ENCODE measurements at places on chromosomes 2 and 18.

GRCh38 chr2:175442441-175442840 lies 260.9 kb upstream of the ATP5MC3 start:
- no peak for DNase-seq

DNA sequence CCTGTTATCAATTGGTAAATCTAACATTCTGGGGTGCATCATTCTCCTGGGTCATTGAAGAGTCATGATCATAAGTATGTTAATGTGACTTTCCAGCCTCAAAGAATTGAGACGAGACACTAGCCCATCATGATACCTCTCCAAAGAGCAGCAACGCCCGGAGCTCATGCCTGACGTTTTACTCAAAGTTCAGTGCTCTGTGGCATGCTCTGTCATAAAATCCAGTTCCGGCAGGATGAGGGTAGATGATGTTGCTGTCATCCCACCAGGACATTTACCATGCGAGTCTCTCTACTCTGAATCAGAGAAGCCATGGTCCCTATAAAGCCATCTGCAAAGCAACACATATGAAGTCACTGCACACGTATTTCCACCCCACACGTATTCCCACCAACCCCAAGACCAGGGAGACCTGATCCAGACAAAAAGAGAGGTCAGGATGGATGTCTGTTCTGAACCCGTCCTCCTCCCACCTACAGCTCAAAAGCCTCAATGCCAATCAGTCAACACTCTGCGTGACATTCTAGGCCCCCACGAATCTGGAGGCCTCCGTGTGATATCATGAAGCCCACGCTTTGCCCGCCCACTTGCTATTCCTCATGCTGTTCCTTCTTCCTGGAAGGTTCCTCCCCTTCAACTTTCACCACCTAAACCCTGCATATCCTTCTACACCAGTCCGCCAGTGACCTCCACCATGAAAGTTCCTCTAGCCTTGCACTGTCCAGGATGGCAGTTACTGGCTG lies 85.8 kb downstream of the DNMT3A start:
- DNase-seq, result no peak

DNA sequence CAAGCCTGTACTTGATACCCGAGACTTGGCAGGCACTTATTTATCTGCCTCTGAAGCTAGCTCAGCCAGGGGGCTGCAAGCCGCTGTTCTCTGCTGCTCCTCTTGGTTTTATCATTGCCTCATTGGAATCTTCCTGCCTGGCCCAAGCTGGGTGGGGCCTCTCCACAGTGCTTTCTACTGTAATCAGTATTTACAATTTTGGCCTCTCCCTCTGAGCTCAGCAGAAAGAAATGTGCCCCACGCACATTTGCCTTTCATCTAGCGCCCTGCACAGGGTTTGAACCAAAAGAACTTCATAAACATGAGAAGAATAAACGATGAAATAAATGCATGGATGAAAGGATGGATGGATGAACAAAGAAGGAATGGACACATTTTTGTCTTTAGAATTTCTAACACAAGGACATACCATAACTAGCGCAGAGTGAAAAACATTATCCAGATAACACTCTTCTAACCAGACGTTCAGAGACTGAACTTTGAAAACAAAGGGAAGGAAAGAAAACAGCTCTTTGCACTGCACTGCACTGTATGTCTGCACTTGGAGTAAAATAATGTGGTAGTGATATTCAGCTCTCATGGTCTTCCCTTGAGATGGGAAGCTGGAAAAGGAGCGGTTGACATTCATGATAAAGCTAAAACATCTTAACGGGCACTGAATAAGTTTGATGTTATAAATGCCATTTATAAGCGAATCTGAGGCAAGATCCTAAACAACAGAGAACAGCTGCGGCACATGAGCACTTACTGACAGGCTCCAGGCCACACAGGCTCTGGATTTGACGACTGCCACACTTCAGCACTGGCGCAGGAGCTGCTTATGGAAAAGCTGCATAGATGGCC lies 86.8 kb upstream of the SP3 start:
- no peak for DNase-seq

DNA sequence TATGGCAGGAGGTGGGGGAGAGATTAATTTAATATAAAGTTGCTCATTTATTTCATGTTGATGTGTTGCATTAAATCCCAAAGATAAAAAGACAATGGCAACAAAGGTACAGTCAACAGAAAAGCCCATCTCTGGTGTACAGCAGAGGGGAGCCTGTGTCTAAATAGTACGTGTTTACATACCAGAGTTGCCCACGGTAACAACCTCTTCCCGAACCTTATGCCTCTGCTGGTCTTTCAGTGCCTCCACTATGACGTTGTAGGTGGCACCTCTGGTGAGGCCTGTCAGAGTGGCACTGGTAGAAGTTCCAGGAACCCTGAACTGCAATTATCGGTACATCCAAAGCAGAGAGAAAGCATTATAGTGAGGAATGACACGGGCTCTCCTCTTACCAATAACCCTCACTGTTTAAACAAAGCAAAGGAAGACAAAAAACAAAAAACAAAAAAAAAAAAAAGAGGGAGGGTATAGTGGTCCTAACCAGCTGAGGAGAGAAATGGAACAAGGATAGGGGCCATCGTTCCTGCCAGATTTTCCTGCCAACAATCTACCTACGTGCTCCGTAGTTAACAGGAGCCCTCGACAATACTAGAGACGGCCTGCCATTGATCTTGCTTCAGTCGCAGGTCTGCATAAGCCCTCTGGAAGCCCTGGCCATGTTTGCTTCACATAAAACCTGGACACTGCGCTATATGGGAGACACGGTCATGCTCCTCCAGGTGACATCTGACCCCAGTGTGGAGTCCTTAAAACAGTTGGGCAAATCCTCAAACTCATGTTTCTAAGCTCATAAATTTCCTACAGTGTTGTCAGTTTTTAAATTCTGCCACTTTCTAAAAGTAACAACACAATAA lies 58.5 kb downstream of the ATIC start:
- no peak for DNase-seq

DNA sequence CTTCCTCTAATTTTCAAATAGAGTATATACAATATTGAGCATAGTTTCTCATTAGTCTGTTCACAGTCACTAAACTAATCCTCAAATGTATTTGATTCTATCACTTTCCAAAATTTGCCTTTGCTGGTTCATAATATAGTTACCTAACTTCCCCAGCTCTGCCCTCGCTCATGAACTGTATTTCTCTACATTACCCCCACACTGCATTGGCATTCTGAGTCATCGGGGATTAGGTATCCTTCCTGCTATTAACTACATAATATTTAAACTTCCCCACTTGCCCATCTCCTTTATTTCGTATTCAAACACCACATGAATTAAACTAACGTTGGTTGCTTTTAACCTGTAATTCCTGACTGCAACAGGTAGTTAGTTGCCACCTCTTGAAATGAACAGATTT lies 14.8 kb upstream of the CLASP1 start:
- no peak for DNase-seq

DNA sequence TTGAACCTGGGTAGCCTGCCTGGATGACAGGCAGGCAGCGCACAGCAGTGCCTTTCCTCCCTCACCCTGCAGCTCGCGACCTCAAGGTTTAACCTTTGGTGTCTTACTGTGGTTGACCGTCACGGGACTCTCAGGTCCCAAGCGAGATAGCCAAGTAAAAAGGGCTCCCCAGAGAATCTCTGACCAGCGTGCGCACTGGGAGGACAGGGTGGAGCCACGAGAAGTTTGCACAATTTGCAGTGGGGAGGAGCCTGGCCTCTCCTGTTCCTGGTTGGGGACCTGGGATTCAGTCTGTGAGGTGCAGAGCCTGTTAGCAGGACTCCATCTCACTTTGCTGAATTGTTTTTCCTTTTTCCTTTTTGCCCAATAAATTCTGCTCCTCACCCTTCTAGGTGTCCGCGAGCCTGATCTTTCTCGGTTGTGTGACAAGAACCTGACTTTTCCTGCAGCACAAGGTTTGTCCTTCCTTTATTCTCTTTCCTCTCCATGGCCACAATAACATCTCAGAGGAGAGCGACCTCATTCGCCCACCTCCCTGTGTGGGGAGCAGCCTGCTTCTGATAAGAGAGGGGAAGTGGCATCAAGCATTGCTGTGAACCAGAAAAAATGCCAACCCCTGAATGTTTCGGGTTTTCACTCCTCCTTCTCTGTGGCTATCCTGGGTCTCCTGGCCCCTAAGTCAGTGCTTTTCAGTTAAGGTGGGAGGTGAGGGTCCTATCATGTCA lies 36.2 kb downstream of the POU3F3 start:
- DNase-seq, result no peak

GRCh38 chr2:127634626-127635379 lies 11.2 kb upstream of the GPR17 start:
- DNase-seq, result no peak

GRCh38 chr2:23465936-23466335 lies 81.0 kb downstream of the KLHL29 start:
- no peak for DNase-seq

GRCh38 chr2:207765547-207765946 lies 4.2 kb downstream of the FZD5 start:
- DNase-seq, result no peak

GRCh38 chr2:178335230-178335629 lies 115.7 kb downstream of the PRKRA start:
- no peak for DNase-seq

DNA sequence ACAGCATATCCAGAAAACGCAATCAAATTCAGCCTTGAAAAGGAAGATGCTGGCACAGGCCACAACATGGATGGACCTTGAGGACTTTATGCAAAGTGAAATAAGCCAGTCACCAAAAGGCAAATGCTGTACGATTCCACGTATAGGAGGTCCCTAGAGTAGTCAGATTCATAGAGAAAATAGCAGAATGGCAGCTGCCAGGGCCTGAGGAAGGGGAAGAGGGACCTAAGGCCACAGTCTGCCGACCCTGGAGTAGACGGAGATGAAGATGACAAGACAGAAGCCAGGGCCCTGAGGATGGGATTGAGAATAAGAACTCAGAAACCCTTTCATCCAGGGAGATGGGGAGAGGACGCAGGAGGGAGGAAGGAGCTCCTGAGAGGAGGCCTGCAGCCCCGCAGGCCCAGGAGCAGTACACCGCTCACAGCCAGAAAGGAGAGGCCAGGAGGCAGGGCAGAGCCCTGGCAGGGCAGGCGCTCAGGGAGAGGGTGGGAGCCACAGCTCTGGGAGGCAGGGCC lies 8.1 kb upstream of the MTERF4 start:
- DNase-seq, result no peak

- no peak for DNase-seq
These were observed 559.3 kb upstream of the PIK3C3 start for GRCh38 chr18:41395695-41396094.

DNA sequence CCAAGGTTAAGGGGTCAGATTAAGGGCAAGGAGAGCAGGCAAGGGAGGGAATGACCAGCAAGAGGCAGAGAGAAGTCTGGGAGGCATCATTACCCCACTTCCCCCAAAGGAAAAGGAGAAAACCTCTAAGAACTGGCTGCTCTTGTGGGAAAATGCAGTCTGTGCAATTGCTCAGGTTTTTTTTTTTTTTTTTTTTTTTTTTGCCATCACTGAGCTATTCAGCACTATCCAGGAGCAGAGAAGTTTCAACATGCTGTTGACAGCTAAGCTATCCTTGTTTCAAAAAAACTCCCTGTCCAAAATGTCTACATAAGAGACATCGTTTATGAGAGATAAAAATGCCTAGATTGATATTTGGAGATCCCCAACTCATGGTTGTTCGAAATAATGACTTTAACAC lies 345.4 kb downstream of the TDRD15 start:
- DNase-seq, result no peak
